ENCODE measurements at places on chromosomes 7 and 10.

DNA sequence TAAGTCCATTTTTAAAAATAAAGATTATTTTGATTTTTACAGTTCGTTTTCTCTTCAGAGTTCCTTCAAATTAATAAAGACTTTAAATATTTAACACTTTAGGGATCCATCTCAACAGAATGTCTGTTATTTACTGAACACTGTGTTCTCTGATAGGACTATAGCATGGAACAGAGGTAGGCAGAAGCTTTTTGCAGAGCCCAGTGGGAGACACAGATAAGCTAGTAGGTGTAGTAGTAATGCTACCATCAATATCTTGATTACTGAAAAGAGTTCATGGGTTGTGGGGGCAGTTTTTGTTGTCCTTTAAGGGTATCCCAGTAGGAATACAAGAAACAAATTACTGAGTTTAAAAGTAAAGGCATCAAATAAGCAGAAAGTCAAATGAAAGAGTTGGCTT is 140.5 kb downstream of the HBP1 start:
- no peak for DNase-seq

- peak; percentile 63 for DNase-seq
These were observed 86.6 kb upstream of the C7orf33 start for GRCh38 chr7:148503900-148504487.

- no peak for DNase-seq
These were observed 25.1 kb upstream of the PDZD8 start for GRCh38 chr10:117400329-117400728.

DNA sequence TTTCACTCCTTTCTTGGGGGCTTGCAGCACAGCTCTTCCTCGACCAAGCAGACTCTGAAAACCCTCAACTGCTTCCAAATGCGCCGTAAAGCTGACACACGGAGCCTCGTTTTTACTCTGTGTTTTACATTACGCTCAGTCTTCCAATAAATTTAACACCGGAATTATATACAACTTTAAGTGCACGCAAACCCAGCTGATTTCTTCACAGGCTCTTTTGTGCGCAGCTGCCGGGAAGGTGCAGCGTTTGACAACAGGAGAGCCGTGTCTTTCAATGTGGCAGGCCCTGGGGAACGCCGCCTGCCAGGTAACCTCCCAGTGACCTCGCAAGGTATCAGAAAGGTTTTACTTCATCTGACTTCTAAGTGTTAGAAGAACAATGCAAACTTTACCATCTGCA is 35.0 kb downstream of the GFRA1 start:
- no peak for DNase-seq

- no peak for DNase-seq
These were observed 209.6 kb upstream of the PLXNA4 start for GRCh38 chr7:132785870-132786269.

DNA sequence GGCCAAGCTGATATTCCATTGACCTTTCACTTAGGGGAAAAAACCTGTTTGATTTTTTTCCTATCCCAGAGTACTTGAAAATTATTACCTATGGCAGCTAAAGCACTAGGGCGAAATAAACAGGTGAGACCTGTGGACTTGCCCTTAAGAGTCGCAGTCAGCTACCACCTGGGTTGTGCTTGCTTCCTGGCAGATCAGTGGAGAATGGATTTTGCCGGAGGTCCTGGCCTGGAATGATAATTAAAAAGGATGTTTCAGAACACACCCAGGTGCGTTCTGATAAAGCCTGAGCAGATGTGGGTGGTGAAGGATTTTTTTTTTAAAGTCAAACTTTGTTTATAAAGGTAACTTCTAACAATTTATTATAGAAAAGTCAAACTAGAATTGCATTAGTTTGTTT is 59.1 kb downstream of the AUTS2 start:
- no peak for DNase-seq

DNA sequence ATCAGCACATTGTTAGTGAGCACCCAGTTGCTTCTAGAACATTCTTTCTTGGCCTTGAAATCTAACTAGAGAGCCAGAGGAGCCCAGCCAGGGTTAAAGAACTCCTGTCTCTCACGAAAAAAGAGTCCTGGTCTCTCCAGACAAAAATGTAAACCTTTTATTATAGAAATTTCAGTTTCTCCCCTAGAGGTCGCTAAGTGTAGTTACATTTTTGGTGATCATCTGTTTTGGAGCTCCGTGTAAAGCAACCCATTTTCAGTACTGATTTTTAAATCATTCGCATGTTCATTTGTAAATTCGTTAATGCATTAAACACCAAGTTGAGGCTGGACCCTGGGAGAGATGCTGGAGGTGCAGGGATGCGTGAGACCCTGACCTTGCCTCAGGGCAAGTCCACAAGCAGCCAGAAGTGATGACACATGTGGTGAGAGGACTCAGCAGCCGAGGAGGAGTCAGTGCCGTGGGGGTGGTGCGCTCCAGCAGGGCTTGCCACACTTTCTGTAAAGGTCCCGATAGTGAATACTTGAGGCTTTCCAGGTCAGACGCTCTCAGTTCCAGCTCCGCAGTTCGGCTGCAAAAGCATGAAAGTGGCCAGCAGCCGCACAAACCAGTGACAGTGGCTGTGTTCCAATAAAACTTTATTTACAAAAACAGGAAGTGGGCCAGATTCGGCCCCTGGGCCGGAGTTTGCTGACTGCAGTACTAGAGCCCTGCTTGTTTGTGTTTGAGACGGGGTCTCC is 578.6 kb upstream of the FOXK1 start:
- DNase-seq = no peak

DNA sequence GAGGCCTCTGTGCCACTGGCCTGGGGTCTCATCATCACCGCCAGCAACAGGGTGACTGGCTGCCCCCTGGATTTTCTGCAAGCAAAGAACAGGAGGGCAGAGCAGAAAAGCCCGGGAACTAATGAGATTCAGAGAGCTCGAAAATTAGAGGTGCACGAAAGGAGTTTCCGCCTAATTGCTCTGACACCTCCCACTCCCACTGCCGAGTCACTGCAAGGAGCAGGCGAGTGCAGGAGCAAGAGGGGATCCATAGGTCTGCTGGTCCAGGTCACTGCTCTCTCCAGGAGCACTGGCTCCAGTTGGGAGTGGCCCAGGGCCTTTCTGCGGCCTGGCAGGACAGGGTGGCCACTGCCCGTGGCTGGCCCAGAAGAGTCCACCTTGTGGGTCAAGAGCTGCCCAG is 276.2 kb downstream of the KCNMA1 start:
- DNase-seq = no peak

- DNase-seq = no peak
These were observed 12.3 kb downstream of the OSBPL3 start for GRCh38 chr7:24967696-24968095.

DNA sequence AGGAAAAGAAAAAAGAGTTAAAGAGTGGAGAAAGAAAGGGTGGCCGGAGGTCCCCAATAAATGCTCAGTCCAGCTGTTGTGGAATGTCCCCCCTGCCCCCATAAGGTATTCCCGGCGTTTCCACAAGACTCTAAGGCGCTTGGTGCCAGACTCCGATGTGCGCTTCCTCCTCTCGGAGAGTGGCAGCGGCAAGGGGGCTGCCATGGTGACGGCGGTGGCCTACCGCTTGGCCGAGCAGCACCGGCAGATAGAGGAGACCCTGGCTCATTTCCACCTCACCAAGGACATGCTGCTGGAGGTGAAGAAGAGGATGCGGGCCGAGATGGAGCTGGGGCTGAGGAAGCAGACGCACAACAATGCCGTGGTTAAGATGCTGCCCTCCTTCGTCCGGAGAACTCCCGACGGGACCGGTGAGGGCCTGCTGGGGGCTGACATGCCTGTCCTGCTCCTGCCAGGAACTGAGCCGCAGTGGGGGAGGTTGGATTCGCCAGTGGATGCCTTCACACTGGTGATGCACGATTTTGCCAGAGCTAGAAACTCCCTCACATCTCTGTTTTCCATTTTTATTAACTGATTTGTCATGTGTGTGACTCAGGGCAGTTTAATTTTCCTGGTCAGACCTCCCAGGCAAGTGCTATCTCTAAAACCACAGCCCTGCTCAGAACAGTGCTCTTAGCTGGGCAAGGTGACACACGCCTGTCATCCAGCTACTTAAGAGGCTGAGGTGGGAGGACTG is 34.2 kb downstream of the TACR2 start:
- no peak for DNase-seq

DNA sequence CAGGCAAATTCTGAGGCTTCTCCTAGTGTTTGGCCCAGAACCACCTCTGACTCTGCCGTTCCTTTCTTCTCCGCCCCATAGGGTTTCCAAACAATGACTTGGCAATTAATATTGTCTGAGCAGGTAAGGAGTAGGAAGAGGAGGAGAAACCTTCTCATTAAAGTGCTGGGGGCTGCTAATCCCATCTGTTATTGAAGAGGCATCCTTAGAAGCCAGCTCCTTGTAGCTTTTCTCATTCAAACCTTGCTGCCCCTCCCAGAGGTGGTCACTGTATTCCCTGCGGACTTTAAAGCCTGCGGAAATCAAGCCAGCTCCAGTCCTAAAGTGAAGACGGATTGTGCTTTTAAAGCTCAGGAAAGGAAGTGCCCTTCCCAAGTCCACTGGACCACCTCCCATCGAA is 1.4 kb upstream of the NKX1-2 start:
- no peak for DNase-seq

GRCh38 chr7:88500131-88500530 is 193.4 kb upstream of the STEAP4 start:
- no peak for DNase-seq

DNA sequence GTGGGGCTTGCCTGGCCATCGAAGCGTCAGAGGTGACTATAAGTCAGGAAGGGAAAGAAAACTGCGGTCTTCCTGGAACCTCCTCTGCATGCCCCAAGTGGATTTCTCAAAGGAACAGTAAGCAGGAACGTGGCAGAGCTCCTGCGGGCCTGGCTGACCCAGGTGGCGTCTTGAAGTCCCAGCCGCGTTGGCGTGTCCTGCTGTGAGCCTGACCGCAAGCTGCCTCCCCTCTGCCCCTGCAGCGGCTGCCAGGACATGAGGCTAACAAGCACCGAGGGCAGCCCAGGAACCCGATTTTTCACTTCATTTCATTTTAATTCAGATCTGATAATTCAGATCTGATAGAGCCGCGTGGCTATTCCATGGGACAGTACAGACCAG is 55.4 kb downstream of the NKX6-2 start:
- DNase-seq = no peak

- no peak for DNase-seq
These were observed 16.3 kb downstream of the VWC2 start for GRCh38 chr7:49789736-49790135.

DNA sequence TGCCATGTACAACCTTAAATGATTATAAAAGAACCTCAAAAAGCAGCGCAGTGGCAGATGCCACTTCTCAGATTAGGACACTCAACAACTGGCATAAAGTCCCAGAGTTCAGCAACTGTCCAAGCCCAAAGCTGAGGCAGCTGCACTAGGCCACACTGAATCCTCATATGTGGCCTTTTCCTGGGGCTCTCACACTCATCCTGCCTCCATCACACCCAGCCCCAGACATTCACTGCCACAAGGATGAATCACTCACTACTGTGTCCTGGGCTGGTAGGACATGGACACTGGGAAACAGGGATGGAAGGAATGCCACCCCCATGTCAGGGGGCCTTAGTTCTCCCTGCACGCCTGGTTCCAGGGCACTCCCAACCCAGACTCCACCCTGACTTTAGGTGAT is 547.7 kb downstream of the TNS3 start:
- no peak for DNase-seq

GRCh38 chr10:74589226-74589673 is 237.2 kb upstream of the KAT6B start:
- DNase-seq = peak; percentile 95

GRCh38 chr7:148056406-148056805 is 534.2 kb upstream of the C7orf33 start:
- DNase-seq = no peak

DNA sequence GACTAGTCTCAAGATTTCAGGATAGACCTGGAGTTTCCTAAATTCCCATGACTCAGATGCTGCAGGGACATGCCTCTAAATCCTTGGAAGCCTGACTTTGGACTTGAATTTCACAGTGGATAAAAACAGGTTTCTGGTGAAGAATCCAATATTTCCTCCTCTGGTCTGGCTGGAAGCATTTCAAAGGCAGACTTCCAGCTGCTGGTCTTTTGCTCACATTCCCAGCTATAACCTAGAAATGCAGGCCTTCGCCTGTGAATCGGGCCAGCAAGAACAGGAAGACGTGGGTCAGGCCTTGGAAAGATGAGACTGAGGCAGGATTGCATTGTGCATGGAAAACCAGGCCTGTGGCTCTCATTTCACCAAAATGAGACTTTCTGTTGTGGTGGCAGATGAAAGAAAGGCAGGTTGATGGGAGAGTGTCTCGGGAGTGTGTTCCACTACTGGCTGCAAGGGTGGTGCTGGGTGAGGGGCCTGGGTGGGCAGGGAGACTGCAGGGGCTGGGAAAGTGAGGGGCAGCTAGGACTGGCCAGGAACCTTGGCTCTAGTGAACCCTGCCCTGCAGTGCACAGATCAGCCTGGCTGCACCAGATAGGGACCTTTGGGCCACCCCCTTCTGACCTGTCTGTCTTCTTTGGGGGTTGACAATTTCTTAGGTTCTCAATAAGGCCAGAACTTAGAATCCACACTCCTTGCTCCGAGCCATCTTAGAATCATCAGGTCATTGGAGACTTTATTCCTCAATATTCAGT is 488.8 kb upstream of the MKI67 start:
- DNase-seq = no peak

DNA sequence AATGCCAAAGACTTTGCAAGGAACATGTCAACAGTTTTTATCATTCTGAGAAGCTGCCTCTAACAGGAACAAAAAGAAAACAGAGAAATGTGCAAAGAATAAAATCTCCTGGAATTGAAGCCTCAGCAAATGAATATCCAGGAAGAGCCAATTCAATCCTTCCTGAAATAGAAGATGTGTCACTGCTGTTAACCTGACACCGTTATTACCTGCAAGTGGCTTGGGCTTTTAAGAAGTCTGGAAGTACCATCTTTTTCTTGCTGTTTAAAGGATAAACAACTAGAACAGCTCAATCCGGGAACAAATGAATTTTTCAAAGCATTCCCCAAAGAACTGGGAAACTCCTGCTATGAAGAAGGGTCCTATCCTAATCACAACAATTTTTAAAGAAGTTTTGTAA is 434.8 kb downstream of the KCNMA1 start:
- DNase-seq = no peak

GRCh38 chr7:85566095-85566794 is 379.4 kb upstream of the SEMA3D start:
- no peak for DNase-seq

- DNase-seq = no peak
These were observed 158.1 kb downstream of the AHR start for GRCh38 chr7:17456541-17456940.

DNA sequence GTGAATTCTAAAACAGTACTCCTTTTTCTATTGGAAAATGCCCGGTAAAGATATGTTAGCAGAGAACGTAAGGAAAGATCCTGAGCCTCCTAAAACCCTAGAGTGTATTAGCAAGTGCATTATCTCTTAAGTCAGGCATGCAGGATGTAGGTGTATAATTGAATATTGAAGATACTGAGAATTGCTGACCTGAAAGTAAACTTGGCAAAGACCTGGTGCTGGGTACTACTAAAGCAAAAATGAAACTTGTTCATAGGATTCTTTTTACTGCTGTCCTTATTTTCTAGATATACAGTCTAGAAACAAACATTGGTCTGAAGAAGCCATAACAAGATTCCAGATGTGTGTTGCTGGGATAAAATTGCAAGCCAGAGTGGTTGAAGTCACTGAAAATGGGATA is 18.8 kb upstream of the VWA2 start:
- no peak for DNase-seq
